ENCODE measurements at places on chromosomes 7 and 10.

DNA sequence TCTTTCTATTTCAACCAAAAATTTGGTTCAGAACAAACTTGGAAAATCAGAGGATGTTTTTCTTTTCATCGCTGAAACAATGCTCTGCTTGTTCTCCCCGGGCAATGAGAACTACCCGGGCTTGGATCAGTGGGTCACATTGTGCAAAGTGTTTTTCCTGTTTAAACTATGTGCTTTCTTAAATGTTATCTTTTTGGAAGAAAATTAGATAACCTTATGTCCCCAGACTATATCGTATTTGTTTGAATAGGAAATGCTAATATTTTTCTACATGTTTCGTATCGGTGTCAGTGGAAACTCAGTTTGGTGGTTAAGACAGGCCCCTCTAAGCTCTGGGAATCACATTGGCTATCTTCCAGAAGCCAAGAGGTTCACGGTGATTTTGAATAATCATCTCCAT, 319.5 kb upstream of the NFE2L3 start:
- no peak for DNase-seq

- DNase-seq, result no peak
These were observed 34.5 kb downstream of the CHN2 start for GRCh38 chr7:29229066-29229465.

- DNase-seq, result no peak
These were observed 3.1 kb downstream of the PTF1A start for GRCh38 chr10:23194966-23195845.

GRCh38 chr10:121788717-121789116, 139.1 kb downstream of the ATE1 start:
- DNase-seq, result no peak

DNA sequence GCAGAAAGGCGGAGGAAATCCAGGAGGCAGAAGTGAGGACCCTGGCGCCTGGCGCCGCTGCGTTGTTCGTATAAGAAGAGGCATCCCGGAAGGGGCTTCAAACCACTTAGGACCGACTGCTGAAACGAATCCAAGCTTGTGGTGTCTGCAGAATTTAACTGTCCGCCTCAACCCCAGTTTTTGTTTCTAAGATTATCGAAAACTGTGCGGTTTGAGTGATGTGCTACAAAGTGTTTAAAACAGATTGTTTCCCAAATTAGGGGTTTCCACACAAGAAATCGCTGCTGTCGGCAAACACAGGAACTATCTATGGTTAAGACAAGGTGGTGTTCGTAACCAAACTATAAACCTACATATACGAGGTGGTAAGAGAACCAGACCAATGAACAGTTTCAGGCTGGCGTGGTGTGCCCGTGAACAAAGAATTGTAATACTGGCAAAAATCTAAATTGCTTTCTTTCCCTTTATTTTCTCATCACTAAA, 835 bp upstream of the DGKI start:
- no peak for DNase-seq

GRCh38 chr10:94320285-94320914, 42.3 kb downstream of the NOC3L start:
- peak; percentile 51 for DNase-seq

- no peak for DNase-seq
These were observed 36.3 kb downstream of the AKR1B1 start for GRCh38 chr7:134422638-134423037.

DNA sequence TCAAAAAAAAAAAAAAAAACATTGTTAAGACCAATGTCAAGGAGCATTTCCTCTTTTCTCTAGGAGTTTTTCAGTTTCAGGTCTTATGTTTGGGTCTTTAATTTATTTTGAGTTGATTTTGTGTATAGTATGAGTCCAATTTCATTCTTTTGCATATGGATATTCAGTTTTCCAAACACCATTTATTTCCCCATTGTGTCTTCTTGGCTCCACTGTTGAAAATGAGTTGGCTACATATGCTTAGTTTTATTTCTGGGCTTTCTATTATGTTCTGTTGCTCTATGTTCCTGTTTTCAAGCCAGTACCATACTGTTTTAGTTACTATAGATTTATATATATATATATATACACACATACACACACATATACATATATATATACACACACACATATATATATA, 736.6 kb upstream of the LRRTM3 start:
- no peak for DNase-seq

- no peak for DNase-seq
These were observed 87.5 kb upstream of the GATAD1 start for GRCh38 chr7:92359801-92360200.

GRCh38 chr7:120724955-120725354, 133.0 kb downstream of the TSPAN12 start:
- DNase-seq, result no peak

DNA sequence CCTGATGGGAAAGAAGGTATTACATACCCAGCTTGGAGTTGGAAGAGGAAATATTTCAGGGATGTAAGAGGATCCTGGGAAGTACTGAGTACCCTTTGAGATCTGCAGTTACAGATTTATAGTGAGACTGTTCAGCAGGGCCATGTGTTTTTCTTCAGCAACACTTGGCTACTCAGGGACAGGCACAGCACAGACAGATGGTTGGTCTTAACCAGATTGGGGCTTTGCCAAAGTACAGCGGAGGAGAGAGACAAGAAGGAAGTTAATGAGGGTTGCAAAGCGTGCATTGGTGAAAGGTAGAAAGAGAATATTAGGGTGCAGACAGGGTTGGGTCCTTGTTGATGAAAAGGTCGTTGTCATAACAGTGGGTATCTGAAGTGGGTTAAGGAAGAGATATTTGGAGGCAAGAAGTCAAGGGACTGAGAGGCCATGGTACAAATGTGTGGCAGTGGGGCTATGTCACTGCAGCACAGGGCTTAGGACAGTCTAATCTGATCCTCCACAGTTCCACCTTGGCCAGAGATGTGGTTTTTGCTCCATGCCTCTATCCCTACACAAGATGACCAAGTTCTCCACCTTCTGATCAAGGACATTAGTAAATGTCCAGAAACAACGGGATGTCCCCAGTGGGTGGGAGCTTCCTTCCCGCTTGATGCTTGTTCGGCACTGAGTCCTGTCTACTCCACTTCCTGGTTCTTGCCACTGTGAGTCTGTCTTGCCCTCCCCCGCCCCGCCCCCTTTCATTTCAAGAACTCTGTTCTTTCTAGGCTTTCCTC, 18.9 kb upstream of the DNAJC1 start:
- DNase-seq, result no peak

- DNase-seq, result no peak
These were observed 372.1 kb downstream of the DNAJB6 start for GRCh38 chr7:157708919-157709295.

DNA sequence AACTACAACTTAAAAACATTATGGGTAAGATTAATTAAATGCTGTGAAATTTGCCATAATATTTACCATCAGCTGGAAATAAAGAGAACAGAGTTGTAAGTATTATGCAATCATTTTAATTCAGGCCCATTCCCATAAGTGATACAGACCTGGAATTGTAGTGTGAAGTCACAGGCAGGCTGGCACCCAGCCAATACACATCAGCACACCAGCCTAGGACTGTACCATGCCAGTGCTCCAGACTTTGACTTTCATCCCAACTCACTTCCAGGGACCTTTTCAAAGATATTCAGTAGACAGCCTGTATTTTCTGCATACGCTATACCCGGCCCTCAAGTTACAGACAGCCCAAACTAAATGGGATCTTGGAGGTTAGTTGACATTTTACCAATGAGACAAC, 143.3 kb downstream of the TES start:
- no peak for DNase-seq

DNA sequence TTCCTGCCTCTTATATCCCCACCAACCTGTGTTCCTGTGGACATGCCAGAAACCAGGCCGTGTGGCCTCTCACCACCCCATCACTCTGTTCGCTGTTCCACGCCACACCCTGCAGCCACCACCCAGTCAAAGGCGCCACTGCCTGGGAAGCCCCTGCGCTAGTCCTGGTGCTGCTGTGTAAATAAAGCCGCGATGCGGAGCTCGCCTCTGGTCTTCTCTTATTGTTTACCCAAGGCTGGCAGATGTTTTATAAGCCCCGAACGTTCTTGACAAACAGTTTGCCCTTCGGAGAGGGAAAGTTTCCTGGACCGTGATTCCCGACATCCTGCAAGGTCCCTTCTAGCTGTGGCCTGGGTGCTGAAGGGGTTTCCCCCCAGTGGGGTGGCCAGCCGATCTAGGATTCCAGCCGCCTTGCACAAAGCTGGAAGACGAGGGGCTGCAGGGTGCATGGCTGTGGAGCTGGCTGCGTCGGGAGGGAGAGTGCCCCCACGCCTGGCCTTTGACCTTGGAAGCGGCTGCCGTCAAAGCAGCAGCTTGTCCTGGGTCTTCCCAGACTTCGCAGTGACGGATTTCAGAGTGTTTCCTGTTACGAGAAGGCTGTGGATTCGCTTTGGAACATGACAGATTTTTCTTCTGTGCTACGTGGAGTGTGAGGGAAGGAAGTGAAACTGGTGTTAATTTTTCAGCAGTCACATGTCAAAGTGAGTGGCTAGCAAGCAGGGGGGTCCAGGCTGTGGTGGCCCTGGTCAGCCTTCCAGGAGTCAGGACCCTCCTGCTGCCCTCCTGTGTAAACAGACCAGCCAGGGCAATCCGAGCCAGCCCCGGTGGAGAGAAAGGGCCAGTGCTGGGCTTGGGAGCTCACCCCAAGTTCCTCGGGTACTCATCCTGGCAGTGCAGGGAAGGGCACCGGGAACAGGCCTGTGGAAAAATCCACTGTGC, 61.6 kb downstream of the LHPP start:
- DNase-seq, result peak; percentile 37

- DNase-seq, result peak; percentile 51
These were observed 81.2 kb upstream of the UCN3 start for GRCh38 chr10:5283305-5284158.

DNA sequence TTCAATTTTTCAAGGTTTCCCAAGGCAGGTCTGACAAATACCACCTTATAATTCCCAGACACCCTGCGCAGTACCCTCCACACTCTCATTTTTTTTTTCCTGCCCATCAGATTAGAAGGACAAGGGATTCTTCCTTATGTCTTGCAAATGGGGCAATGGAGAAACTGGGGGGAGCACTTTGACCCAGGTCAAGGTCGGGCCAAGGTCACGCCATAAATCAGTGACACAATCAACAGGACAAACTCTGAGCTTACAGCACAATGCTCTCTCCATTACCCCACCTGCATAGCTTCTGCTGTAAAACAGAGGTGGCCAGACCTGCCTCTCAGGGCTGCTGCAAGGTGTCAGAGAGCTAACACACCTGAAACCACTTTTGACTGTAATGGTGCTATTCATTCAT, 254.4 kb upstream of the ZMIZ1 start:
- no peak for DNase-seq

GRCh38 chr7:18180685-18181084, 153.0 kb upstream of the PRPS1L1 start:
- no peak for DNase-seq

DNA sequence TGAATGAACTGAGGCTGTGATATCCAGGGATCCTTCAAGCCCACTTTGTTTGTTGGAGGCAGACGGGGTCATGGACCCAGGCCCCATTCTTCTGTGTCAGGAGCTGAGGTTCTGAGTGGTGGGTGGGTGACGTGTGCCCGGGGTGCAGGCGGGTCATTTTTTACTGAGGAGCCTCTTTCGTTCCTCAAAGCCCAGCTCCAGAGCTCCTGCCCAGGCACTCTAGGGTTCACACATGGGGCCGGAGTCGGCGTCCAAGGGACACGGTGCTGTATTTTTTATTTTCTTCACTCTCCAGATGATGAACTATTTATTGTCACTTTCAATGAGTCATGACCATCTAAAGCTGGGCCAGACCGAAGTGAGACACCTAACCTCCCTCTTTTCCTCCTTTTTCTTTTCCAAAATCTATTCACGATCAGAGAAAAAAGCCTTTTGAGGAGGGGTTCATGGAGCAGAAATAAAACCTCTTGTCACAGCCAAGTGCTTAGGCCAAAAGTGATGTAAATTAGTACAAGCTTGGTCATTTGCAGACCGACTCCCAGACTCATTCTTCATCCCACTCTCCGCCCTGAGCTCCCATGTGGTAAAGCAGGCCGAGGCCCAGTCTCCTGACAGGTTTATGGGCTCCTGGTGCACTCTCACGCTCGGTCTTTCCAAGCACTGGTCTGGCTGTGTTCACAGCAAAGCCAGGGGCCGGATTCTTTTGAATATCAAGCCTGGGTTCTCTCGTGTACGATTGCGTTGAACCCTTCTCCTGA, 41.4 kb upstream of the PITRM1 start:
- DNase-seq, result no peak

All from AG08396 (cell line).